ENCODE measurements at places on chromosomes 13 and 19.

DNA sequence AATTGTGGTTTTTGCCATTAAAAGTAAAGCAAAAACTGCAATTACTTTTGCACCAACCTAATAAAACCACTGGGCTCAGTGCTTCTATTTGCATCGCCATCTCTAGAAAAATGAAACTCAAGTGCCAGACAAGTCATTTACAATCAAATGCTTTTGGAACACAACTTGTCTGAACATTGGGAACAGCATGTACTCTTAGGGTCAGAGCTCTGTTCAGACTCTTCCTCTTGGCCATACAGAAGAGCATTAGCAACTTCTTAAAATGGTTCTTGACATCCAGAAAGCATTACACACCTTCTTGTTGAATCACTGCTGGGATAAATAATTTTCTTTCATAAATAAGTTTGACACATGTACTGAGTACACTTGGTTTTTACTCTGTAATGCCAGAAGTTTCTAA is 272.5 kb downstream of the DCLK1 start:
- DNase-seq, result no peak

- DNase-seq, result no peak
These were observed 34.4 kb downstream of the RAP2A start for GRCh38 chr13:97468331-97468730.

DNA sequence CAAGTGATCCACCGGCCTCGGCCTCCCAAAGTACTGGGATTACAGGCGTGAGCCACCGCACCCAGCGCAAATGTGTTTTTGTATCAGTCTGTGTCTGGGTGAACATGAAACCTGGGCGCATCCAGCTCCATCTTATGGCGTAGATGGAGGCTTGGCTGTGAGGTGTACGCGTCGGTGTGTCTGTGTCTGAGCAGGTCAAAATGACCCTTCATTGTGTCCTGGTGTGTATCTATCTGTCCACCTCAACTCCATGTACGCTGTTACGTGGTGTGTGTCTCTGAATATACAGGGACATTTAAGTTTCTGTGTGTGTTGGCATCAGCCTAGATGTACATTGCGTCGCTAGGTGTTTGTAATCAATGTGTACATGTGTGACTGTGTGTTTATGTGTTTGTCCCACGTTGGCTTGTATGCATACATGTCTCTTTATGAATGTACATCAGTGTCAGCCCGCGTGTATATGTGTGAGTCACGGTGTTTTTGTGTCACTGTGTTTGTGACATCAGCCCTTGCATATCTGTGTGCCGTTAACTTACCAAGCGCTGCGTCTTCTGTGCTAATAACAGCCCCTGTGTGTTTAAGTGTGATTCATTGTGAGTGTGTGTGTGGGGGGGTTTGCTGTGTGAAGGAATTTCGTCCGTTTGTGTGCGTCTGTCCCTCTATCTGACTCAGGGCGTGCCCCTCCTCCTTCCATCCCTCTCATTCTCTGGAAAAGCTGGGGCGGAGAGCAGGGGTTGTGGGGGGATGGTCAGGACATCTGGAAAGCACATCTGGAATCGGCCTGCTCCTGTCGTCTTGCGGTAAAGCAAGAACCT is 6.4 kb downstream of the AXL start:
- peak; percentile 98 for DNase-seq

DNA sequence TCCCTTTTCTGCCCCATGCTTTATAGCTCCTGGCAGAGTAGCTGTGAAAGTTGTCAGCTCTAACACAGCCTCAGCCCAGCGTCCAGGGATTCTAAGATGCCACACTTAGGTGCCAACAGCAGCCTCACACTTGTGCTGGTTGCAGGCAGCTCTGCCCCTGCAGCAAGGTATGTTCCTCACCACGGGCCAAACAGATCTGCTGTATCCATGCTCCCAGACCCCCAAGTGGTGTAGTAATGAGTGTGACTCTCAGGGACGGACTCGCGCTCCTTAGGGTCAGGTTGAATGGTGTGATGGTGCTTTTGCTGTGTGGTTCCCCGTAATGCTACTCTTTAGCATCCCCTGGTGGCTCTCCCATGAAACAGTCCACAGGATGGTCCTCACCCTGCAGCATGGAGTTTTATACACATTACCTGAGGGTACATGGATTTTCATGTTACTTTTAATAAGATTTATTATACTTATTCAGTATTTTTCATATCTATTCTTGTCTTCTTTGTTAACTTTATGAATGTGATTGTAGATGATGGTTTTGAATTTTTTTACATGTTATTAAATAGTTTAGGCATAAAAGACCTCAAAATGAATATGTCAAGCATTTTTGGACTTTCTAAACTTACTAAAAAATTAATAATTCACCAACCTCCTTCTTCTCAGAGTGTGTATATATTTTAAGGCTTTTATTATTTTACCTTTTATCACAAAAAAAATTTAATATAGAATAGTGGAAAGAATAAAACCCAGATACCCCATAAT is 232.5 kb downstream of the SLC7A1 start:
- no peak for DNase-seq

- peak; percentile 19 for DNase-seq
These were observed 298.8 kb downstream of the SHISA2 start for GRCh38 chr13:25752957-25753551.

- DNase-seq, result no peak
These were observed 188.4 kb downstream of the ABCC4 start for GRCh38 chr13:95112883-95113282.

DNA sequence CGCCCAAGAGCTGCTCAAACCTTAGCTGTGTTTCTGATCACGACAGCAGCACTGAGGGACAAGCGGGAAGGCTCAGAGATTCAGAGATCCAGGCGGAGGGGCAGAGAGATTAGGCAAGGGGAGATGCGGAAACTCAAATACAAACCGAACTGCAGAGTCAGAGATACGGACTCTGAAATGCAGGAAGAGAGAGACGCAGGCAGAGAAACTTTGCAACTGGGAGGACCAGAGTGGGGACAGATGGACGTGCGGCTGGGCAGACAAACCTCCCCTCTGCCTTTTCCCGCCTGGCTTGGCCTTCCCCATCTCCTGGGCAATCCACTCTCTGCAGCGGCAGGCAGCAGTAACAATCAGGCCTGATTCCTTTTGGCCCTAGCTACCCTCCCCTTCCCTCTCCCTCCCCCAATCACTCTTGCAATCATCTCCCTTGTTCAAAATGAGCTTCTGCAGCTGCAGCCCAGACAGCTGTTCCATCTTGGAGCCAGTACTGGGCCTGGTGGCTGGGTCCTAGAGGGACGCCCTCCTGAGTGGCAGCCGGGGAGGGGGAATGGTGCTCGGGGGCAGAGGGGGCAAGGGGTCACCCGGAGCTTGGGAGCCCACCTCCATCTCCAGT is 29.7 kb downstream of the OLFM2 start:
- DNase-seq, result no peak

DNA sequence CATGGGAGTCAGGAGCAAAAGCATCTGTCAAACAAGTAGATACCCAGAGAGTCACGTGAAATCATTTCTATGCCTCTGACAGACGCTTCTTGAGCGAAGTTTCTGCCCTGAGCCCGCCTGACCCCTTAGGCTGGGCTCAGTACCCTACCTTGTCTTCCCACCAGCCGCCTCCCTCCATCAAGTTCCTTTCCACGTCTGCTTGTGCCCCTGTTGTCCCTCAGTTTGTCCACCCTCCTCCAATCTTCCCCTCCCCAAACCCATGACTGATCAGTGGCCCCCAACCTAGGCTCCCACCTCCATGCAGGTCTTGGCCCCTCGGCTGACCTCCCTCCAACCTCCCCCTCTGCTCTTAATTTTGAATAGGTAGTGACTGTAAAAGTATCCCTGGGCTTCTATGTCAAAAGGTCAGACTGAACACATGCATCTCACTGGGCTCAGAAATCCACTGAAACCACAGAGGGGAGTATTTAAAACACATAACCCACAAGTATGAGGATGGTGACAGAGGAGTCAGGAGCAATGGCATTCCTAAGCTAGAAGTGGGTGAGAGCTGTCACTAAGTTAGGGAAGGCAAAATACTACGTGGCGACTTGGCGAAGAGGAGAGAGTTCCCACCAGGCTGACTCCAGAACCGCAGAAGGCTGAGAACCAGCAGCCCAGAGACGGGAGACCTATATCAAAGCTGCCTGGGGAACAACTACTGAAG is 1.7 kb upstream of the ZNF446 start:
- DNase-seq, result peak; percentile 25

DNA sequence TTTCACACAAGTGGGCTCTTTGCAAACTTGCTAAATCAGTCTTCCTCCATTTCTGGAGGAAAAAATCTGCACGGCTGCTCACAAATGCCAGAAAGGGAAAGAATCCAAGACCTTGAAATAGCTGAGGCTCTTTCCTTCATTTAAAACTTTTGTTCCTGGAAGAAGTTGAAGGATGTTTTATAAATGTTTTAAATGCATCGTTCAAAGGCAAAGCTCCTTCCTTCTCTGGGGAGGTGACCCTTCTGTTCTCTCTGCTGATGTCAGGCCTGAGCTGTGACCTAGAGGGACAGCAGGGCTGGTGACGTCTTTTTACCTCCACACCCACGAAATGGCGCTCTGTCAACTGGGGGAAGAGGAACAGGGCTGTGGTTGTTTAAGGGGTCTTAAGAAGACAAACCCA is 376.4 kb upstream of the ZNF507 start:
- no peak for DNase-seq

DNA sequence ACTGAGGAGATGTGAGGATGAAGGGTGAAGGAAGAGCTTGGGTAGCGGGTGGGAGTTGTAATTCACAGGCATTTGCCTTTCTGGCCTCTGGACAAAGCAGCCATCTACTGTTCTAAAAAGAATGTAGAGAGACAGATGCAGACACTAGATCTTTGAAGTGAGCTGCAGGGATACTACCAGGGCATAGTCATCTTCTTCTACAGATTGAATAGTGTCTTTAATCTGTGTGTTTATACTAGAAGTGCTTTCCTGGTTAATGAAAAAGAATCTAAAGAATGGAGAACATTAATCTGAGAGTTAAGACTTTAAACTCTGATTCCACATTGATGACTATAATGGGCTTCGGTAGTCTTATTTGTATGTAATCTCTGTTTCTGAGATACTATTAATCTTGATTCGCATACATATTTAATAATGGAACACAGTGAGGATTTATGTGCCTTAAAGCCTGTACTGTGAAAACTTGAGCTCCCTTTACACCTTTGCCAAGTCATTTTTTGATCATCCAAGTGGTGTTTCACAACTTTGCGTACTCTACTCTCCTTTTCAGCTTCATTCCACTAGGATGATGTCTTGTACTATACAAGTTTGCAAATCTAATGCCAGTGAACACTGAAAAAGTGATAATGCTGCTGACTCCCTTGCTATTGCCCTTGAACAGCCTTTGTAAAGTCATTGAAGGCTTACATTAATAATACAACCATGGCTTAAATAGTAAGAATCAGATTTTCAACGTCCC is 2199.4 kb upstream of the PCDH20 start:
- no peak for DNase-seq

DNA sequence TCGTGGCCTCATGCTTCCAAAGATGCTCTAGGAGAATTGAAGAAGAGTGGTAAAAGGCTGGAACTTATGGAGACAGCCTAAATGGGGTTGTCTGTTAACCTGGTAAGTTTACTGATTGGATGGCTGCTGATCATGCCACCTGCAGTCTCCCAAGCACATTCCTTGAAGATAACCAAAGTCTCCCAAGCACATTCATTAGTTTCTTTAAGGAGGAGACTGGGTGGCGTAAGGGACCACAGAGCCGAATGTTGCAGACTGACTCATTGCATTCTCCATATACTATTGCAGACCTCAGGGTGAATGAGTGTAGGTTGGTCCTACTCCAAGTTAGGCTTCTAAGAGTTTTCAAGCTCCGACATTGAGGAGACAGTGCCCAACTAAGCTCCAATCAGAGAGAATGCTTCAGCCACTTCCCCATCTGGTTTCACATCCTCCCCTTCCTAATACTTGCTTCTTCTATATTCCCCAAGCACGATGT is at the start of gene IGFL3:
Gene IGFL3 (minus strand): TSS at position 51 of the 478 bp plus-strand sequence. CDS start 39 bp downstream, at position 12.
- DNase-seq, result no peak

GRCh38 chr13:73096173-73096572 is 37.4 kb downstream of the KLF5 start:
- DNase-seq, result no peak

- DNase-seq, result no peak
These were observed 3.5 kb downstream of the LYPD5 start for GRCh38 chr19:43798546-43799409.

DNA sequence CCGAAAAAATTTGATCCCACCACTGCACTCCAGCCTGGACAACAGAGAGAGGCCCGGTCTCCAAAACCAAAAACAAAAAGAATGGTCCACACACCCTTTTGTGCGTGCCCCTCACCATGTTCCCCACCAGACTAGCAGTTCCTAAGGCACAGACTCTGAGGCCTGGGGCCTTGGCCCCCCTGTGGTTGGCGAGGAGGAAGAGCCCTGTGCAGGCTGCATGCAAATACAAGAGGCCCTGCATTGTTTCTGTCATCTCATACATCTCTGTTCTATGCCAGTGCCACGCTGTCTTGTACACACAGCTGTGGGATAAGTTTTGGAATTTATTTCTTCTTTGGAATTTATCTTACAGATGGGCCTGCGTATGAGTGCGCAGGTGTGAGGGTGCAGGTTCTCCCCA is 4.7 kb upstream of the YJEFN3 start:
- DNase-seq, result no peak

- no peak for DNase-seq
These were observed 31.7 kb downstream of the TSHZ3 start for GRCh38 chr19:31317570-31317969.

GRCh38 chr13:40794414-40795368 is 5.3 kb downstream of the SLC25A15 start:
- DNase-seq, result no peak

DNA sequence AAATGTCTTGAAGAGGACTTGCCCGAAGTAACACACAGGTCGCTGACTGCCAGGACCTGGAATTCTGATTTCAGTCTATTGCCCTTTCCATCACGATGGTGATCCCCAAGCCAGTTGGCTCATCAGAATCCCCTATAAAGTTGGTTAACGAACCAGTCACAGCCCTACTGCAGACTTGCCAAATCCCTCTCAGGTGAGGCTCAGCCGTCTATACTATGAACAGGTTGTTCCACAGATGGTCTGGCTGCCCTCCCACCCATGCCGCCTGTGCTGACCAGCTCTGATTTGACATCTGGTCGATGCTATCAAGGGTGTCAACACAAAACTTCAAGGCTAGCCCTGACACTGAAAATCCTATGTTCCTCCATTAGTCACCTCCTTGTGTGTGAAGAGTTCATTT is 90.0 kb downstream of the RNASEH2B start:
- no peak for DNase-seq

DNA sequence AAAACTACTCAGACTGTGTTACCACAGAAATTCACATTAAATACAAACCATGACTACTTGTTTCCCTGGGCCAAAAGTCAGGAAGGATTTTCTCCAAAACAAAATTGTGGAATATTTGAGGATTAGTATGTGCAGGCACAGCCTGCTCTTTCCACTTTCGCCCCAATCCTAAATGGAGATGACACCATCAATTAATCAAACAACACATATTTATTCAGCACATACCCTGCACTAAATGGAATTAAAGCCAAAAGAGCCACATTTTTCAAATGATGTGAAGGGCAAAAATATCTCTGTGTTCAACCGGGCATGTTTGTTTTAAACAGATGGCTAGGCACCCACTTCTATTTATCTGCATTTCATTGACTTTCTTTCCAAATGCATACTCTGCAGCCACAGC is 523.1 kb downstream of the DCT start:
- DNase-seq, result no peak

All from BJ (cell line).